ENCODE measurements at places on chromosomes 7 and 10. TPM values are rescaled to one million over a fixed set of nuclear protein-coding genes. Genes with fewer than 3 reads are reported as not detected.
A peak's percentile ranks its signal among the peaks of the same experiment; 100 is the strongest.

The WAPL gene
- total RNA-seq: 34.7 TPM

- no peak for DNase-seq
These were observed 132.0 kb upstream of the FOXK1 start for GRCh38 chr7:4550117-4550516.

DNA sequence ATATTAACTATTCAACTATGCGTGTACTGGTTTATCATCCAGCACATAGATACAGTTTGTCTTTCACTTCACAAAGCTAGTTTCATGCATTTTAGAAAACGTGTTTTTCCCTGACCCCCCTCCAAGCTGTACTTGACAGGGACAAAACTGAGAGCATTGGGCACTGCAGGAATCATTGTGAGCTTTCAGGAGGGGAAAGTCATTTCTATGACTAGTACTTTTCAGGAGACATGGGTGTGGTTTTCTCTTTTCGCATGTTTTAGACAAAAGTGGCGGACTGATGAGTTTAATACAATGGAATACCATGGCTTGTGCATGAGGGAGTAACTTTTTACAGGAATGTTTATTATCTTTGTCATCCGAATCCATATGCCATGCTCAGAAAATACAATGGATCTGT, 42.7 kb downstream of the NRG3 start:
- no peak for DNase-seq

DNA sequence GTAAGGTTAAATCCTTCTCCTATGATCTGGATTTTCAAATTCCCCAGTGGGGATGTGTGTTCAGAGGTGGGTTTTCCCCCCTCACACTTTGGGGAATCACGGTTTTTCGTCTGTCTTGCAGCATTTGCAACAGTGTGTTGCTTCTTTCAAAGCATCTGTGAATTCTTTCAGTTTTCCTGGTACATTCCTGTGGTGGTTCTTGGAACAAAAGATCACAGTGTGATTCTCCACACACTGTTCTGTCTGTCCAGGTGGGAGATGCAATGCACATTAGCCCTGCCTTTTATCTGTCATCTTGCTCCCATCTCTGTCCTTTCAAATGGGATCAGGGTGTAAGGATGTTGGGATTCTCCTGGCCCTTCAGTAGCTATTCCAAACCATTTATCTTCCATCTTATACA, 11.8 kb downstream of the AGK start:
- no peak for DNase-seq

DNA sequence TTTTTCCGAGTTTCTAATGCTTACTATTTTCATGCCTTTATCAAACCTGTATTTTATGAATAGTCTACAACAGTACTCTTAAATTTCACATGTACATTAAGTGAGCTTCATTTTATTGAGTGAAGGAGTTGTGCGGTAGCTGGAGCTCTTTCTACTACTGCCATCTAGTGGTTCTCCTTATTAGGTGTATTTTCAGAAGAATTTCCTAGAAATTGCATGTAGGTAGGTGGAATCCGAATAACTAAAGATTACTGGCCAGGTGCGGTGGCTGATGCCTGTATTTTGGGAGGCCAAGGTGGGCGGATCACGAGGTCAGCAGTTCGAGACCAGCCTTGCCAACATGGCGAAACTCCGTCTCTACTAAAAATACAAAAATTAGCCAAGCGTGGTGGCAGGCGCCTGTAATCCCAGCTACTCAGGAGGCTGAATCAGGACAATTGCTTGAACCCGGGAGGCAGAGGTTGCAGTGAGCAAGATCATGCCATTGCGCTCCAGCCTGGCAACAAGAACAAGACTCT, 38.3 kb downstream of the LRRC72 start:
- peak; percentile 80 for DNase-seq

DNA sequence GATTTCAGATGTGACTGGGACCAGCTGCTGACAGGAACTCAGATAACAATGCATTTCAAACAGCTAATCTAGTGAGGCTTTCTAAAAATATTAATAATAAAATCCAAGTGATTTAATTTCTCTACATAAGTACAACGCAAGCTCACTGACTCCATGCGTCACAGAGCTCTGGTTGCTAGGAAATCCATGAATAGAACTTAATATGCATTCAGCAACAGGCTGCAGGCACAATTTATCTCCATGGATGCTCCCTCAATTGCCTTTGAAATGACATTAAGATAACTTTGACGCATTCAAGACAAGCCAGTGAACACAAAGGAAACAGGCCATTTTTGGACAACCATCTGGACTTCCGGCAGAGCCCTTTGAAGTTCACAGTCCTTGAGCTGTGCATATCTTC, 118.7 kb upstream of the COL1A2 start:
- DNase-seq: no peak

The ARHGAP22 gene
- 6.6 TPM for total RNA-seq

DNA sequence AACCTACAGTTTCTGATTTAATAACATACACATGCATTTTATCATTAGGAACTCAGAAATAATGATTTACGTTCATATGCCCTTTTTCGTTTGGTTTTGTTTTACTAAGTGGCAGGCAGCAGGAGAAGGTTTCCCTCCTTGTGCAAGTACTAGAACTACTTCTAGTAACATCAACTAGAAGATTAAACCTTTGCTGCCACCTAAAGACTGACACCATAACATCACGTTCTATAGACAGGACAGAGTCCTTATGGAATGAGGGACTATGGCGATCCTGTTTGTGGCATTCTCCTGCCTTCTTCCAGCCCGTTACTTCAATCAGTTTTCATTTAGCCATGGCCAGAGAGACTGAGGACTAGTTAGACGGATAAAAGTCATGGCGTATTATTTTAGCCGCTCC, 53.2 kb downstream of the GAD2 start:
- DNase-seq: peak; percentile 78

The TMEM176A gene
- 288 TPM for total RNA-seq

GRCh38 chr10:110779489-110779888, 92.2 kb upstream of the PDCD4 start:
- DNase-seq: no peak
